Stimulated activated CD4-positive, alpha-beta T cell treated with anti-CD3 and anti-CD28 coated beads, Interleukin-12 subunit alpha, Interleukin-12 subunit beta, amount 100 ng/mL, for 24 hours (primary cell): ENCODE measurements at places on chromosomes 7 and 10.

DNA sequence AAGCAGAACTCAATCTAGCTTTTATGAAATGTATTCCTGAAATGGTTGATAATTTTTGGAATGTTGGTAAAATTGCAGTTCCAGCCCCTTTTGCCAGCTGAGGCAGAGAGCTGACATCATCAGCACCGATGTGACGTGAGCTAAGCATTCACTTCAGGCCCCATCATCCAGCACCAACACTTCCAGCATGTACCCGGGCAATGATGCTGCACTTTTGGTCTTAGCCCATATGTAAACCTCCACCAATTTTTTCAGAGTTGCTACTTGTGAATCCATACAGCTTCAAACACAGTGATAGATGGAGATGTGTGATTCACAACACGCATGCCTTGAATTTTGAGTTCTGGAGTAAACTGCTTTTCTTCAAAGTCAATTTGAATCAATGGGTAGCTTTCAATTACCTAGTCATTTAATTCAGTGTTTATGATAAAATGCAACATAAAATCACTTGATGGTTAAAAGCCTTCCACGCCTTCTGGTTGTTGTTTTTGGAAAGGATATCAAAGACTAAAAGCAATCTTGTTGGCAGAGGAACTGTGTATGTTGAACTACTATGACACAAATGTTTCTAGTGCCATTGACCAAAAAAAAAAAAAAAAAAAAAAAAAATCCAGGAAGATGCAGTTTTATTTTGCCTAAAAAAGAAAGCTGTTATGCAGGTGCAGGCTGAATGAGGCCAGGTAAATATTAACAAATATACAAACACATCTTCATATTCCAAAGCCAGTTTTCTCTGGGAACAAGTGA, 73.9 kb downstream of the NRP1 start:
- DNase-seq, result no peak

DNA sequence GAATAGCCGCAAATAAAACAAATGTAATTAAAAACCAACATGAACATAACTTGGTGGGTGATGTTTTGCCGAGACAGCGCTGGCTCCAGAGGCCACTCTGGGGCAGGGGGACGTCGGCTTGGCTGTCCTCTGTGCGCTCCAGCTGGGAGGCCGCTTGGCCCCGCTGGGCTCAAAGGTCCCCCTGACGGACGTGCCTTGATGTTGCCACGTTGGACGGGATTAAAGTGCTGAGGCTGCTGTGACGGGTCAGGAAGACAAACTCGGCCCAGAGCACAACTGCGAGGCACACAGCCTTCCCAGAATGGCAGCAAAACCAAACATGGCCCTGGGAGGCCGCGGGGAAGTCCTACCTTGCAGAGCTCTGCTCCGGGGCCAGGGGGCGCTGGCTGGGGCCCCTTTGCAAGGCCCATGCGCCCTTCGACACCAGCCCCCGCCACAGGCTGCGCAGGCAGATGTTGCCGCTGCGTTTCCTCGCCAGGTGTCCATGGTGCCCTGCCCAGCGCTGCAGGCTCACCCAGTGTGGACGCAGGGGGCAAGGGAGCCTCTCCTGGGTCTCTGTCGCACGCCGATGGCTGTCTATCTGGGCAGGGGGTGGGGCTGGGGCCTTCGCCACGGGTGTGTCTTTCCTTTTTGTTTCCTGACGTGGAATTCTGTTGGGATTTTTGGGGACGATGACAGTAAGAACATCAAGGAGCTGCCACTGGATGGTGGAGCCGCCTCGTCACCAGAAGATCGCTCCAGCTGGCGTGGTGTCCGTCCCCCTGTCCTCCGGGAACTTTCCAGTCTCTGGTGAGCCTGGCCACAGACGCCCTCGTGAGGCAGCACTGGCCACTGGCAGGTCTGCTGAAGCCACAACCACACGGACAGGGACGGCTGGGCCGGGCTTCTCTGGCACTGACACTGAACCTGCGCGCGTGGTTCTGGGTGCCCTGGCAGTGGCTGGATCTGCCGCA, 99.6 kb upstream of the DIP2C start:
- no peak for DNase-seq

- no peak for DNase-seq
Observed at GRCh38 chr7:95263785-95264362, 60.5 kb downstream of the PON1 start.

GRCh38 chr7:50818324-50818723, 35.6 kb upstream of the GRB10 start:
- no peak for DNase-seq

- DNase-seq, result no peak
Observed at GRCh38 chr7:42095791-42096190, 141.2 kb downstream of the GLI3 start.

GRCh38 chr10:63266391-63267316, 133.5 kb downstream of the NRBF2 start:
- DNase-seq, result no peak

DNA sequence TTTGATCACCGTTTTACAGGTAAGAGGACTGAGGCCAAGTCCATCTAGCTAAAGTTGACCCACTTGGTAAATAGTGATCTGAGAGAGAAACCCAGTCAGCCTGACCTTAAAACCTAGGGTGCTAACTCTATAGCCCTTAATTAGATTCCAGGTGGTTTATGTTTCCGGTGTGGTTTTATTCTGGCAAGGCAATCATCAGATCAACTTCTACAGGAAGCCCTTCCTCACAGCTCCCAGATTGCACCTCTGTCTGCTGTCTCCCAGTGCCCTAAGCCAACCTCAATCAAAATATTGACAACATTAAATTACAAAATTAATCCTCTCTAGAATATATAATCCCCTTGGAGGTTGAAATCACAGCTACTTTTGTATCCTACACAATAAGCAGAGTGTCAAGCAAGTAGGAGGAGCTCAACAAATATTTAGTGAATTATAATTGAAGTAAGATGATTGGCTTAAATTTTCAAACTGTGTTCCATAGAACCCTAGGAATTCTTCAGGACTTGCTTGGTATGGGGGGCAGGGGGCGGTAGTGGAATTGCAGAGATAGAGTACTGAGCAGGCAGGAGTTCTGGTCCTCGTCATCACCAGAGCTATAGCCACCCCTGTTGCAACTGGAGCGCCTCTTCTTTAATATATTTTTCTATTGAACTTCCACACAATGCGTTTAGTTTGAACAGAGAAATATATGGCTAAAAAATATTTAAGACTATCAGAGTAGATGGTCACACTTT, 692.8 kb upstream of the LRRN3 start:
- DNase-seq, result no peak

DNA sequence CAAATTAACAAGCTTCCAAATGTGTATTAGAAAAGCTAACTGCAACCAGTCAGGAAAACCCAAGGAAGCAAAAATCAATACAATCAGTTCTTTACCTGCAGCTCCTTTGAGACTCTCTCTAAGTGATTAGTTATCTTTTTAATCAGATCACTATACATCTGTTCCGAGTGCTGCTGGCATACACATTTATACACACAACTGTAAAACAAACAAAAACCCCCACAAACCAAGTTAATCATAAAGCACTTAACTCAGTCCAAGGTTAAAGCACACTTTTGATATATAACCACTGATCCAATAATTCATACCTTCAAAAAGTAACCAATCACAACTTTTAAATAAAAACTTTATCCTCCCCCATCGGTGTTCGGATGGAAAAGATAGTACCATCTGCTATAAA, 25.6 kb downstream of the CACUL1 start:
- DNase-seq, result no peak

DNA sequence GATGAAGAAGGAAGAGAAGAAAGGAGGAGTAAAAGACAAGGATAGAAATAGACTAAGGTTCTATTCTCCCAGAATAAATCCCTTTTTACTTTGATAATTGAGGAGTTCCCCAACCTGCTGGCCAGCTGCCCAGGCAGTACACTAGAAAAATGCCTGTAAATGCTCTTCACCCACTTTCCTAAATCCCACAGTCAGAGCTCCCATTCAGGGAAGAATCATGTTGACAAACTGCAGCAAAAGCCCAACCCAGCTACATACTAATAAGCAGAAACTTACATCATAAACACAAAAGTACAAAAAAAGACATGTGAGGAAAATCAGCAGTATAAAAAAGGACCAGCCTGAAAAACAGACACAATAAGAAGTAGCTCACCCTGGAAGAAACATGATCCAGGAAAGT, 15.8 kb upstream of the KDM7A start:
- DNase-seq, result no peak

DNA sequence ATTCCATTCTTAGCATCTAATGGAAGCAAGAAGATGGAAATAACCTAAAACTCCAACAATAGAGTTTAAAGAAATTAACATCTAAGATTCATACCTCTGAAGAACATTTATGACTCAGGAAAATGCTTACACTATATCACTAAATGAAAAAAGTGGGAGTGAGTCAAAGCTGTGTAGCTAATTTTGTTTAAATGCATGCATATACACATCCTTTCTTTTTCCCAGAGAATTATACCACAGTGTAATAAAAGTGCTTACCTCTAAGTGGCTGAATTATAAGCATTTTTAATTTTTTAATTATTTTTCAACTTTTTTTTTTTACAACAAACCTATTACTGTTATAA, 44.3 kb downstream of the CCDC71L start:
- DNase-seq, result no peak

DNA sequence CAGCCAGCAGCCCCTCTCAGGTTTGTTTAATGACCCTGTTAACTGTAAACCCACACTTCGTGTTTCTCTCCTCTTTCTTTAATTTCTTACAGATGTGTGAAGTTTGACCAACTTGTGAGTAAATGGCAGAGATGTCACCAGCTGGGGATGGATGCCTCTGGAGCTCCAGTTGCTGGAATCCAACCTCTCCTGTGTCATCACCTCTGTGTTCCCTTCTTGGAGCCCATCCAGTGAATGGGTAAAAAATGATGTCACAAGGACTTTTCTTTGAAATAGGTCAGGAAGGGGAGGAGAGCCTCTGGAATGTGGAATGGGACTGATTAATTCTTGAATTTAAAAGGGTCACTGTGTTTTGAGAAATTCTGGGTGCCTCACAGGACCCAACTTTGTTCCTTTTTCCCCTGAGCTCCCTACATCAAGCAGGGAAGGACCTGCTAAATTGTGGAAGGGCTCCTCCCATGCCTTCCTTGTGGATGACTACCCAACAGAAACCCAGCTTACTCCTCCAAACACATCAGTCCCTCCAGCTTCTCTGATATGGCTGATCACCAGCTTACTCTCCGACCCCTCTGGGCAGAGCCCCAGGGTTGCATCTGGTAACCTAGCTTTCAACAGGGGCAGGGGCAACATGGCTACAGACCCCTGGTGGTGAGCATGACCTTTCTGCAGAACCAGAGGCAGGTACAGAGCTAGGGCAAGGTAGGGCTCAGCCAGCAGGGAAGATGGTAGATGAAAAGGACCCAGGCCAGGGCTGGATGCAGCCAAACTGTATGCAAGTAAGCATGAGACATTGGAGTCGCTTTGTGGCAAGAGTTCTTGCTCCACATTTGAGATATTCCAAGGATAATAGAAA, 67.5 kb downstream of the STRA8 start:
- DNase-seq, result no peak

DNA sequence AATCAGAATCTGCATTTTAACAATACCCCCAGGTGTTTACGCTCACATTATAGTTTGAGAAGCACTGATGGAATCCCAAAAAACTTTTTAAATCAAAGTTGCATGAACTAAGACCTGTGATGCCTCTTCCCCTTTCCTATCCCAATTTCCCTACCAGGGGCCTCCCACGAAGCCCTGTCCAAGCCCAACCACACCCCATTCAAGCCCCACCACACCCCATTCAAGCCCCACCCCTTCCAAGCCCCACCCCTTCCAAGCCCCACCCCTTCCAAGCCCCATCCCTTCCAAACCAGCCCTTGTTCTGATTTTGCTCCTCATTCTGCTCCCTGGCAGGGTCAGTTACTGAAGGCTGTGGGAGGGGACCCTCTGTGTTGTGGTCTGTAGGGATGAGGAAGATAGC, 9.8 kb upstream of the AQP1 start:
- no peak for DNase-seq

- peak; percentile 13 for DNase-seq
Observed at GRCh38 chr7:157612664-157613561, 276.1 kb downstream of the DNAJB6 start.

- no peak for DNase-seq
Observed at GRCh38 chr7:49333180-49333881, 409.0 kb downstream of the CDC14C start.

- DNase-seq, result no peak
Observed at GRCh38 chr10:86712317-86712707, 44.0 kb downstream of the LDB3 start.

DNA sequence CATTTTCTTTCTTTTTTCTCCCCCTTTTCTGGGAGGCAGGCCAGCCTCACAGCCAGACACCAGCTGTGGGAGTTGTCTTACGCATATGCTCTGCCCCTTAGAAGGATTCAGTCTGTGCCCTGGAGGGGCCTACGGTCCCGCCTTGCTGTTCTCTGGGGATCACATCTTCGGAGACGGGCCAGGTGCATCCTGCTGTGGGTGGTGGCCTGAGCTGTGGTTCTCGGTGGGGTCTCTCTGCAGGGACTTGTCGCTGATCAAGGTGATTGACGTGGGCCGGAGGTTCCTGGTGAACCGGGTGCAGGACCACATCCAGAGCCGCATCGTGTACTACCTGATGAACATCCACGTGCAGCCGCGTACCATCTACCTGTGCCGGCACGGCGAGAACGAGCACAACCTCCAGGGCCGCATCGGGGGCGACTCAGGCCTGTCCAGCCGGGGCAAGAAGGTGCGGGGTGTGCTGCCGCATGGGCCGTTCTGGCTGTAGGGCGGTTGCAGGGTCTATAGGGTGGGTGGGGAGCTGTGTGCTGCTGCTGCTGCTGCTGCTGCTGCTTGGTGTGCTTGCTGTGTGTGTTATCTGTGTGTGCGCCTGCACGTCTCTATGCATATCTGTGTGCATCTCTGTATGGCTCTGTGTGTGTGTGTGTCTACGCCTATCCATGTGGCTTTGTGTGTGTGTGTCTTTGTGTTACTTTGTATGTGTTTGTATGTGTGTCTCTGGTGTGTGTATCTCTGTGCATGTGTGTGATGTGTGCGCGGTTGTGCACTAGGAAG, 17.9 kb downstream of the PFKFB3 start:
- DNase-seq, result no peak

DNA sequence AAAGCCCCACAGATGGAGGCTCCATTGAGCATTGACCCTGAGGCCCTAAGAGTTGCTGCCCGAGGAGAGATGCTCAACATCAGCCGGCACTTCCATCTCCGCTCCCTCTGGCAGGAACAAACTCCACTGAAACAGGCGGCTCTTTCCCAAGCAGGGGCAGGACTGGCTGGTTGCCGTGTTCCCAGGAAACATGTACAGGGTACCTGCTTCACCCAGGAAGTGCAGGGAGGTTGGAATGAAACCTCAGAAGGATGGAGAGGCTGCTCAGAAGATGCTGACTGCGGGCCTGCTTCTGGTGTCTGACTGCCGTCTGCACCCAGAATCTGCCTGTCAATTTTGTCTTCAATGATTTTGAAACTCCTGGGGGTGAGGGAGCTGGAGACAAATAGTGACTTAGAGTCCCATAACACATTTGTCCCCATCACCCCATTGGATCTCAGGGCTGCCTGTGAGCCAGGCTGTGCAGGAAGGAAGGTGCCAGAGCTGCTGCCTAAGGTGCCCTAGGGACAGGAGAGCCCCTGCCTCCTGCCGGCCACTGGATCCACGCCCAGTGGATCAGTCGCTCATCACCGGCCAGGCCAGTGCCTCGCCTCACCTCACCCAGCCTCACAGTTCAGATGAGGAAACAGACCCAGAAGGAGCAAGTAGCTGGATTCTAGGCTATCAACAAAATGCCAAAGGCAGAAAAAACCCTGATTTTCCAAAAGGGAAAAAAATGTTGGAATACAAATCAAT, 237.3 kb downstream of the PTPRN2 start:
- no peak for DNase-seq

- no peak for DNase-seq
Observed at GRCh38 chr10:77773631-77774426, 136.2 kb upstream of the KCNMA1 start.

- DNase-seq, result no peak
Observed at GRCh38 chr7:107938456-107939250, 47.7 kb downstream of the DLD start.

- DNase-seq, result no peak
Observed at GRCh38 chr7:17129218-17129617, 169.2 kb upstream of the AHR start.
